ENCODE measurements at places on chromosomes 11 and 22.
A peak's percentile ranks its signal among the peaks of the same experiment; 100 is the strongest.

- DNase-seq = peak; percentile 3
These were observed 479 bp downstream of the RSF1 start for GRCh38 chr11:77819921-77820564.

GRCh38 chr22:22783575-22783974, 104.0 kb upstream of the IGLL5 start:
- no peak for DNase-seq

DNA sequence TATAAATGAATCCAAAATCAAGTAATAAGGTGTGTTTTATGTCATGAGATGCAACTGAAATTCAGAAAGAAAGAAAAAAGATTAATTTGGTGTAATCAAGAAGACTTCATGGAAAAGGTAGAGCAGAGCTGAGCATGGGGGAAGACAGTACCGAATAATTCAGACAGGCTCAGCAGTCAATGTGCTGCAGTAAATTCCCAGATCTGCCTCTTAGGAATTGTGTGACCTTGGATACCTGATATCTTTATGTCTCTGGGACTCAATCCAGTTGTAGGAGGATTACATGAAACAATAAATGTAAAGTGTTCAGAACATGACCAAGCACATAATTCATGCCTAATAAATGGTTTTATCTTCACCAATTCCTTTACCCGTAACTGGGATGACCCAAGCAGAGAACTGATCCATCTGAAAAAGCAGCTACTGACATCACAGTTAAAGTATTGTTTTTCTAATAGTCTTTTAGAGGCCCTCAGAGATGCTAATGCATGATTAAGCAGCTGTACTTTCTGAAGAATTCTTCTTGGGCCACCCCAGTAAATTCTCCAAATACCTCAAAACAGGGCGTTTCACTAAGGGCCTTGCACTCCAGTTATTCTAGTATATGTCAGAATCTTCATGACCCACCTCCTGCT, 7.8 kb downstream of the MS4A12 start:
- DNase-seq = no peak

GRCh38 chr11:109604481-109605400, 182.8 kb downstream of the C11orf87 start:
- DNase-seq = no peak

DNA sequence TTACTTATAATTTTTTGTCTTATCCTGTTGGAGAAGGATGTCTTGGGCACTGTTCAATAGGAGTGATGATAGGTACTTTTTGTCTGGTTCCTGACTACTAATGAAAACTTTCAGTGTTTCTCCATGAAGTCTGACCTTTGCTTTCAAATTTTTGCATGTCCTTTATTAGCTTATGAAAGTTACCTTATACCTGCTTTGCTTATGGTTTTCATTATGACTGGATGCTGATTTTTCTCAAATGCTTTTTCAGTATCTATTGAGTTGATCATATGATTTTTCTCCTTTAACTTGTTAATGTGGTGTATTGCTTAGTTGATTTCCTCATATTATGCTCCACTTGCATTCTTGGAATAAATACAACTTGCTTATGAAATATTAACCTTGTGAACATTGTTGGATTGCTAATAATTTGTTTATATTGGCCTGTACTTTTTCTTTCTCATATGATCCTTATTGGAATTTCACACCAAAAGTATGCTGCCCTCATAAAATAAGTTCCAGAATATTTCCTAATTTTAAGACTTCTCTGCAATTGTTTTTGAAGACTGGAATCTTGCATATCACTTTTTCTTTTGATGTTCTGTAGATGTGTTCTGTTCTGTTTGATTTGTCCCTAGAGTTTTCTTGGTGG, 85.0 kb upstream of the SC5D start:
- no peak for DNase-seq

- DNase-seq = no peak
These were observed 8.5 kb downstream of the TMEM132A start for GRCh38 chr11:60932605-60933356.

- no peak for DNase-seq
These were observed 29.2 kb downstream of the MUC6 start for GRCh38 chr11:1007279-1007678.

- DNase-seq = no peak
These were observed 56.9 kb upstream of the PRR5 start for GRCh38 chr22:44645083-44645482.

- no peak for DNase-seq
These were observed 874.5 kb downstream of the BRD1 start for GRCh38 chr22:48953103-48953720.

- DNase-seq = no peak
These were observed 60.3 kb downstream of the LRRC74B start for GRCh38 chr22:21106000-21106399.

GRCh38 chr11:132655187-132655855, 877.0 kb downstream of the OPCML start:
- no peak for DNase-seq

GRCh38 chr11:121483805-121484480, 31.2 kb upstream of the SORL1-AS1 start:
- no peak for DNase-seq

GRCh38 chr11:27812341-27812740, 112.1 kb upstream of the BDNF start:
- no peak for DNase-seq

Measured in activated CD8-positive, alpha-beta memory T cell treated with anti-CD3 and anti-CD28 coated beads for 1 hour (primary cell).